Occipital lobe (tissue), 3 donors: ENCODE measurements at places on chromosomes 4 and X.

- DNase-seq, result no peak
Measured at GRCh38 chr4:78544678-78545077, 6.9 kb upstream of the ANXA3 start.

DNA sequence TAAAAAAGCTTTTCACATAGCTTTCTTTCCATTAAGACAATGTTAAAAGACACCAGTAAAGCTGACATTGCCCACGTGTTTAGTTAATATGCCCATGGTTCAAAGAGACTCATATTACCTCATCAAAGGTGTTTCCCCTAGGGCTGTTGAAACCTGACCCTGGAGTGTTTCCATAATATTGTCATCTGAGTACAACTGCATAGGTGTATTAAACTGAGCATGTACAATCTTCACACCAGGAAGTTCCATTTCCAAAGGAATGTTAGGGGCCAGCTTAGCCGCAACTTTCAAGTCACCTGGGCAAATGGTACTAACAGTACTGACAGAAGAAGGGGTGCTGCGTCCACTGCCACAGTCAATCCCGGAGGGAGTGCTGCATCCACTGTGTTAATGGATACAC lies 27.1 kb downstream of the PDLIM3 start:
- DNase-seq, result no peak

DNA sequence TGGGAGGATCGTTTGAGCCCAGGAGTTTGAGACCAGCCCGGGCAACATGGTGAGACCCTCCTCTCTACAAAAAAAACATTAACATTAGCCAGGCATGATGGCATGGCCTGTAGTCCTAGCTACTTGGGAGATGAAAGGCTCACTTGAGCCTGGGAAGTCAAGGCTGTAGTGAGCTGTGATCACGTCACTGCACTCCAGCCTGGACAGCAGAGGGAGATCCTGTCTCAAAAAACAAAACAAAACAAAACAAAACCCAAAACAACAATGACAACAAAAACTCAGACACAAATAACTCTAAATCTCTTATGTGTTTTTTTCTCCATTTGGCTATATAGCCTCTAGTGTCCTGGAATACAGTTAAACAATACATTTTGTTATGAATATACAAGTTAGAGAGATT lies 127.3 kb upstream of the STK26 start:
- DNase-seq, result no peak

DNA sequence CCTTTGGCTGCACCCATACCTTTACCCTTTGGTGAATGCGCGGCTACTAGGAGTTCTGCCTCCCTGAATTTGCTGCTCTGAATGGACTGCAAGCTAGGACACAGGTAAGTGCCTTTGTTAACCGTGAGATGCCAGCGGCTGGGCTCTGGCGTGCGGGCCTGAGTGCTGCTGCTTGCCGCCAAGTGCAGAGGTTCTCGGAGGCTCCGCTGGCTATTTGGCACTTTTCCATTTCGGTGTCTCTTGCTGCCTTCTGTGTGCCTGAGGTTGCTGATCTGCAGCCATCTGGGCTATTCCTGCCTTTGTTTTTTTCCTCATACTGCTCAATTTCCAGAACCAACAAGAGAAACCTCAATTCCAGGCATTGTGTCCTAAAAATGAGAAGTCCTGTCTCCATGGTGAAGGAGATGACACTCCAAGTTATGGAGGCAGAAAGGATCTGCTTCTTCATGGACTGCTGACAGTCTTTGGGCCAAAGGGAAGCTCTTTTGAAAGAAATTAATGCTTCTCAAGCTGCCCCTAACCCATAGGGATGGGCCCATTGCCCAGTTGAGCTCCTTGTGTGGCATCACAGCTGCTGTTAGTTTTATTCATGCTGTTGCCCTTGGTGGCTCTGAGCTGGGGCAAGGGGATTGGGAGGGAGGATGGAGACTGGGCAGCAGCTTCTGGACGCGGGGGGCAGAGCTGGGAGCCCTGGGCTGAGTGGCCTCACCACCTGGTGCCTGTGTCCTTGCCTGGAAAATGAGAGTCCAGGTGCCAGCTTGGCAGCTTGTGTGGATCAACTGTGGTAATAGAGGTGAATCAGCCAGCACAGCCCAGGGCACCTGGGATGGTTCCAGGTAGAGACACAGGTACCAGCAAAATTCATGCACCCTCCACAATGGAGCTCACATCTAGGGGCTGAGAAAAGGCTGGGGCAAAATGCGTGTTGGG lies 3.8 kb upstream of the TBC1D14 start:
- no peak for DNase-seq

DNA sequence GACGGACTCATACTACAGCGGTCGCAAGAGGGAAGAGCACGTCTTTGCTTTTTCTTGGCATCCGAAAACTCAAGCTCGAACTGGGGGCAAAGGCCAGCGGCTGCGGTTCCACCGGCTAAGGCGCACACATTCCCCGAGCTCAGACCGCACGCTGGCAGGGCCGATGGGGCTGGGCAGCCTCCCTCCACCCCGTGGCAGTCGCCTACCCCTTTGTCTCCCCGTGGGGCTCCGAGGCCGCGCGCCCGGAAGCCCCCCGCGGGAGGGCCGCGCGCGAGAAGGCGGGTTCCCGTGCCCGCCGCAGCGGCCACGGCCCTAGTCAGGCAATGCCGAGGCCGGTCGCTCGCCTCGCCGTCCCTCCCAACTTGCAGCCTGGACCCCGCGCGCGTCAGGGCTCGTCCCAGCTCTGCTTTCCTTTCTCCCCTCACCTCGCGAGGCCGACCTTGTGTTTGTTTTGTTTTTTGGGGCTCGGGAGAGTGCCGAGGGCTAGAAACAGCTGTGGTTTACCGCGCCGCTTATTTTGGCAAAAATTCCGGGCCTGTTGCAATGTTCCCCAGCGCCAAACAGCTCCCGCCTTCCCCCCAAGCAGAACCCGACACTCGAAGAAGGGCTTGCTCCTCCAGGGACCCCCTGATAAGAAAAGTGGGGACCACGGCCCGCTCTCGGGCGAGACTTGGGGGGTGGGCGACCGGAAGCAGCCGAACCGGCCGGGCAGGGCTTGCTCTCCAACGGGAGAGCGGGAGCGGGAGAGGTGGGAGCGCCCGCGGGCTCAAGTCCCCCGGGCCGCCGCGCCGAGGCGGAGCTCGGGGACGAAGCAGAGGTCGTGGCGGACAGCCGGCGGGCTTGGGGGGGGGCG lies 561 bp upstream of the N4BP2 start:
- peak; percentile 56 for DNase-seq
